ENCODE measurements at places on chromosomes 13 and 19.

DNA sequence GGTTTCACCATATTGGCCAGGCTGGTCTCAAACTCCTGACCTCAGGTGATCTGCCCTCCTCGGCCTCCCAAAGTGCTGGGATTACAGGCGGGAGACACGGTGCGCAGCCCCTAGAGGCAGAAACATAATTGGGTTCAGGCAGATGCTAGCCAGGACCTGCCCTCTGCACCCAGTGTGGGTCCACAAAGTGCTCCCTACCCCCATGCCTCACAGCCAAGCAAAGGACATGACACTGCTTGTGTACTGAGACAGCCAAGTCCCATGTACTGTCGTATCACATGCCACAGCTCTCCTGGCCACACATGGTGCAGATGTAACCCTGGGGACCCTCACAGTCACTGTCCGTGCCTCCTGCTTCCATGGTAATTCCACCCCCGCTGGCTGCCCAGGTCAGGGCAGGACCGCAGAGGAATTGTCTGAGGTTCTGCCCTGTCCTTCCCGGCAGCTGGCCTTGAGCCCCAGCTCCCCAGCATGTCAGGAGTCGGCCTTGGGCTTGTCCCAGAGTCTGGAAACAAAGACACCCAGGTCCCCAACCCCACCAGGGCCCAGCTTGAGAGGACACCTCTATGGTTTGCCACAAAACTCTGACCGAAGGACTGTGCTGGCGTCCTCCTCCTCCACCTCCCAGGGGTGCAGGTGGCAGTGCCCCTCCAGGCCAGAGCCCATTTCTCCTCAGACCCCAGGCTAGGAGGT lies 7.6 kb downstream of the PRR36 start:
- DNase-seq, result no peak

GRCh38 chr19:43784981-43785808 lies 4.4 kb upstream of the KCNN4 start:
- peak; percentile 88 for DNase-seq

DNA sequence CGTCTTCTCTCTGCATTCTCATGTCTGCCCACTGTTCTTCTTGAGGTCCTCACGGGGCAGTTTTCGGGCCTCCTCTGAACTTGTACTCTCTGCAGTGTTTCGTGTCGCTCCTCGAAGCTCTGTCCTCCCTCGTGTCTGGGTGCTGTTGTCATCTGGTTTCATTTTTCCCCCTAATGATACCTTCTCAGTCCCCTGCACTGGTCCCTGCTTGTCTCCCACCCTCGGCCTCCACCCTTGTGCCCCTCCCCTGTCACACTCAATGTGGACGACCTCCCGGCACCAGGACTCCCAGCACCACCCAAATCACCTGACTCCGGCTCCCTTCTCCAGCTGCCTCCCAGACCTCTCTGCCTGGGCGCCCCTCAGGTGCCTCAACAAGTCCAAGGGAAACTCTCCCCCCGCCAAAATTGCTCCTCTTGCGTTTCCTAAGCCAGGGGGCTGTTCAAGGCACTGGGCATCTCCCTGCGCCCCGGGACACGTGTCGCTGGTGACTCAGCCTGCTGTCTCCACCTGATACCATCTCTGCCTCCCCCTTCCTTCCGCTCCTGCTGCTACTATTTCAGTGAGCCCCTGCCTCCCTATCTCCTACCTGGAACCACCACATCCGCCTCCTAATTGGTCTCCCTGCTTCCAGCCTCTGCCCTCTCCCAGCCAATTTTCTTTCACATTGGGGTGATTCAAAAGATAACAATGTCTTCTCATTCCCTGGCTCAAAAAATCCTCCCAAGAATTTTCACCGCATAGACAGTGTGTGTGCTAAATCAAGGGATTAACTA lies 49.5 kb downstream of the RFX2 start:
- no peak for DNase-seq

DNA sequence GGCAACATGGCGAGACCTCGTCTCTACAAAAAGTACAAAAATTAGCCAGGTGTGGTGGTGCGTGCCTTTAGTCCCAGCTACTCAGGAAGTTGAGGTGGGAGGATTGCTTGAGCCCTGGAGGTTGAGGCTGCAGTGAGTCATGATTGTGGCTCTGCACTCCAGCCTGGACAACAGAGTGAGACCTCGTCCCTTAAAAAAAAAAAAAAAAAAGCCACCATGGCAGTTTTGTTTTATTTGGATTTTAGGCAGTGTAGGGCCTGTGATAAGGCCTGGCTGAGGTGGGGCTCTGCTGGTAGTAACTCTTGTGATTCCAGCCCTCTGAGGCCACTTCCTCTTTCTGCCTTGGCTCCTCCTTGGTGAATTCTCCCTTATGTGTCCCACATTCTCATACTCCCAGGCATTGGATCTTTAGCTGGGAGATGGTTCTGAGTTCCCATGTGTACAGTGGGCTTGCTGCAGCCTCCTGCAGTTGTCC lies 39.2 kb downstream of the GATAD2A start:
- peak; percentile 56 for DNase-seq

GRCh38 chr19:49085868-49086232 lies 599 bp downstream of the SNRNP70 start:
- DNase-seq, result no peak

GRCh38 chr13:112984954-112985802 lies 16.2 kb downstream of the MCF2L start:
- no peak for DNase-seq

GRCh38 chr13:76387566-76387965 lies 498.6 kb downstream of the KCTD12 start:
- no peak for DNase-seq

GRCh38 chr13:25136880-25137787 lies 35.0 kb downstream of the AMER2 start:
- DNase-seq, result no peak

GRCh38 chr19:45195764-45196163 lies 17.2 kb downstream of the BLOC1S3 start:
- DNase-seq, result no peak

DNA sequence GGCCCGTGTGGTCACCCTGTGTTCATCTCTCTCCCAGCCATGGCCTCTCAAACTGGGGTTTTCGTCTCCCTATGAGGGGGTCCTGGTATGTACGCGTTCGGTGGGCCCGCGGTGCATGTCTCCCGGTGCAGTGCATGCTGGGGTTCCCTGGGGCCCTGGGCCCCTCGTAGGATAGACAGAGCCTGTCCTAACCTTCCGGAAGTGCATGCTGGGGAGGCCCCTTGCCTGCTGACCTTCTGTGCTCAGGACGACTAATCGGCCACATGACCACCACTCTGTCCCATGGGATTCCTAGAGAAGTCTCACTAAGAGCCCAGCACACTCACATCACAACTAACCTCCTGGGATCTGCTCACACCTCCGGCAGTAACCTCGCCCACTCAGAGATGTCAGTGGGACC lies 4.9 kb upstream of the USE1 start:
- no peak for DNase-seq

DNA sequence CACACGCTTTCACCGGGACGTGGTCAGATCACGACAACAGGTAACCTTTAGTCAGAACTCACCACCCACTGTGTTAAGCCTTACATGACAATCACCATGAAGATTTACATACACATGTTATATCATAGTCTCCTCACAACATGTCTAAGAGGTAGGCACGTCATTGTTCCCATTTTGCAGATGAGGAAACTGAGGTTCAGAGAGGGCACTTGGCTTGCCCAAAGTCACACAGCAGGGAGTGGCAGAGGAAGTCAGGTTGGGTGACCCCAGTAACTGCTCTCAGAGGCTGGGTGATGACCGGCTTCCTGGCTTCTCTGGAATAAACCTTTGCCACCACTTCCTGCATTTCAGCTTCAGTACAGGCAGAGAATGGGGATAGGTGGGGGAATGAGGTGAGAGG lies 5.3 kb downstream of the KLK10 start:
- DNase-seq, result no peak

GRCh38 chr13:80059789-80060188 lies 281.1 kb downstream of the SPRY2 start:
- DNase-seq, result no peak

- DNase-seq, result no peak
Observed at GRCh38 chr13:73107970-73108369, 49.2 kb downstream of the KLF5 start.

DNA sequence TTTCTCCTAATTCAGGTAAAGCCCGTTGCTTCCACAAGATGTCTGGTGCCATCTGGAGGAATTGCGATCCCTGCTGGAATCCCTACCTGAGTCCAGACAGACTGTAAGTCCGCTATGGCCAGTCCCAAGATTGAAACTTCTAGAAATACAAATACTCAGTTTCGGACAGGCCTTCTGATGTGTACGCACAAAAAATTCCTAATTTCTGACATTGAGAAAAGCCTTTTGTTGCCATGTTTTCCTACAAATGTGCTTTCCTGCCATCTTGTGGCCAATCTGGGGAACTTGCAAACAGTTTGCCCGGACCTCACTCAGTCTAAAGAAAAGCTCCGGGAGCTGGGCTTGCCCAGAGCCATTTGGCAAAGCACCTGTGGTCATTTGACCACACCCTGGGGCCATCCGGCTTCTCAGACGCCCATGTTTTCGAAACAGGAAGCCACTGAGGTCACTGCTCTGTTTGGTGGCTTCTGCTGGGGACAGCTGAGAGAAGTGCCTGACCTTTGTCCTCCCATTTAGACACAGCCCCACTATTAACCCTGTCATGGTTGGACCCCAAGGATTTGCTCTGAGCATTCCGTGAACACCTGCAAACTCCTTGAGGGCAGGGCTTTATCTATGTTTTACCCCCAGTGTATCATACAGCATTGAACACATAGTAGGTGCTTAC lies 79.4 kb downstream of the SLC15A1 start:
- peak; percentile 80 for DNase-seq

- DNase-seq, result peak; percentile 37
Observed at GRCh38 chr13:73913751-73914518, 220.3 kb downstream of the KLF12 start.

DNA sequence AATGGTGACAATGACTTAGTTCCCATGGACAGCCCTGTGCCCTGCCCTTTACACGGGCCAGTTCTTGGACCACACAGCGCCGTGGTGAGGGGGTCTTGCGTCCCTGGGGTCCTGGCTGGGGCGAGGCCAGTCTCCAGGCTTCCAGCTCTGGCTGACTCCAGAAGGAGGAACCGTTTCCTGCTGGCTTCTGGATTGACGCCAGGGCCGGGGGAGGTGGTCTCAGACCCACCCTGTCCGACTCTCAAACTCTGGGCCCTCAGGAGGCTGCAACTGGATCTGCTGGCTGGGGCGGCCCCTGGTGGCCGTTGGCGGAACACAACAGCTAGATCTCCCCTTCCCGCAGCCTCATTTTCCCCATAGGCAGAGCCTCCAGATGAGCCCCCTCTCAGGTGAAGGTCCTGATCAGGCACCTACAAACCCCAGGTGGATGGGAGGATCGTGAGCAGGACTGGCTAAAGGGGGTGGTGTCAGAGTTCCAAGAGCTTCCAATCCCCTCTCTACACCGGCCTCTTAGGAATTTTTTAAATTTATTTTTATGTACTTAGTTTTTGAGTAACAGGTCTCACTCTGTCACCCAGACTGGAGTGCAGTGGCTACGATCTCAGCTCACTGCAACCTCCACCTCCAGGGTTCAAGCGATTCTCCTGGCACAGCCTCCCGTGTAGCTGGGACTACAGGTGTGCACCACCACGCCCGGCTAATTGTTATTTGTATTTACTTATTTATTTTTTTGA lies 8.0 kb downstream of the CCDC194 start:
- DNase-seq, result peak; percentile 71

DNA sequence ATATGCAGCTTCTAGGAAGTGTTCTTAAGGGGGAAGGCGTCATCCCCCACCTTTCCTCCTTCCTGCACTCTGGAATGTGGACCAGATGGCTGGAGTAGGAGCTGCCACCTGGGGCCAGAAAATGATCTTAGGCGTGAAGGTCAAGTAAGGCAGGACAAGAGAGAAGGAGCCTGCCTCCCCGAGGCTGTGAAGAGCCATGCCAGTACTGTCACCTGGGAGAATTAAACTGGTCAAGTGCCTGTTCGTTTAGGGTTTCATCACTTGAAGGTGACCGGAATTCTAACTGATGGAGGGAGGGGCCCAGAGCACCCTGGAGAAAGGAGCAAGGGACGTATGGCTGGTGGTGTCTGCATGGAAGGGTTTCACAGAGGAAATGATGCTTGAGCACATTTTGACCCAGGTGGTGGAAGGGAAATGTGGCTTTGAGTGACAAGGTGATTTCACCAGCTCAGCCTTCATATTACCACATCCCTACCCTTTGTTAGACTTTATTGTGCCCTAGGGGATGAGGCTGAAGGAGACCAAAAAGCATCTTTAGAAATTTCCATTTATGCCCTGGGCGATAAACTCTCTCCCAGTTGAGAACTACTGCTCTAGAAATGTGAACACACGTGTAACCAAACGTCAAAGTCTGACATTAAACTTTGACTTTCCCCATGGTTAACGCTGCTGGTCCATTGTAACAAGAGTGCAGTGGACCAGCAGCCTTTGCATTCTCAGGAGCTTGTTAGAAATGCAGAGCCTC lies 37.5 kb downstream of the PPP2R1A start:
- DNase-seq, result no peak

DNA sequence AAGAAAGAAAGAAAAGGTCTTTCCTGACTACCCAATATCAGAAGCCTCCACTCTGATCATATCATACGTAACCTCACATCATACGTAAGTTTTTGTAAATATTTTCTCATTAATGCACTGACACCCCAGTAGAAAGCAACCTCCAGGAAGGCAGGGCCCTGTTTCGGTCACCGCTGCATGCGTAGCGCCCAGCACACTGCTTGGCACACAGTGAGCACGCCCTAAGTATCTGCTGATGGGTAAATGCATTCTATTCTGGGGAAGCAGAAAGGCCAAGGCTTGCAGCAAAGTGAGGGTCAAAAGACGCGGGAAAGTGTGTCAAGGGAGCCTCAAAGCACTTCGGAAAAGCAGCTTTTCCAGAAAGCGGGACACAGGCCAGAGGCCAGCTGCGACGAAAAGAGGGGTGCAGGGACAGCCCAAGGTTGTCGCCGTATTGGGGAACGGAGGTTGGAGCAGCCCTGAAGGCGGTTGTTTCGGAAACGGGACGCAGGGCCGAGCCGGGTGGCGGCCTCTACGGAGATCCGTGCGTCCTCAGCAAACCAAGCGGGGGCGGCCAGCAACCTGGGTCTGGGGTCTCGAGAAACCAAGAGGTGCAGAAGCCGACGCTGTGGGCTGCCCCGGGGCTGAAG lies 463 bp downstream of the SUGP1 start:
- no peak for DNase-seq

DNA sequence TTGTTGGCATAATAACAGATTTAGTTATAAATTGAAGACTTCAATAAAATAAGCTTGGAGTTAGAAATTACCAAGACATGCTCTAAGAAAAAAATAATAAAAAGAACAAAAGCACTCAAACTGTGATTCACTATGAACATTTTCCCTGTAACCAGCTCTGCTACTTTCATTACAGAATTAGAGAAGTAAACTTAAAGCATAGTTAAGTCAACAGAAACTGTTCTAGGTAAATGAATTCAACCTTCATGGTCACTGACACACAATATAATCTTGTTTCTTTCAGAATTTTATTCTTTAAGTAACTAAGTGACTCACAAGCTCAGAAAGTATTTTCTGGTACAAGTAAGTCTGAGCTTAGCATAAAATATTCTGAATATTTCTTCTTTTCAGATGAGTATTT lies 136.3 kb downstream of the KLF5 start:
- DNase-seq, result no peak
